Right ventricle myocardium inferior (tissue), 1 donor: ENCODE measurements at places on chromosomes 3 and 15. TPM values are rescaled to one million over a fixed set of nuclear protein-coding genes. Genes with fewer than 3 reads are reported as not detected.

The ROPN1 gene
- total RNA-seq, result not detected

The CFAP92 gene
- 0.49 TPM for total RNA-seq

The VWA5B2 gene
- total RNA-seq, result not detected

The BCL2A1 gene
- 0.92 TPM for total RNA-seq

The TRIM71 gene
- not detected for total RNA-seq

The SLCO3A1 gene
- 45.9 TPM for total RNA-seq

The NDUFAF3 gene
- 157 TPM for total RNA-seq

The INAFM2 gene
- total RNA-seq, result 55.6 TPM

The DAZL gene
- not detected for total RNA-seq

The FBLN2 gene
- 81.1 TPM for total RNA-seq

The CCDC191 gene
- total RNA-seq, result 0.78 TPM

The MITF gene
- total RNA-seq, result 71.0 TPM

The SLC27A2 gene
- not detected for total RNA-seq

The KBTBD13 gene
- 8.4 TPM for total RNA-seq

The SLCO2A1 gene
- 7.8 TPM for total RNA-seq

The BSN gene
- total RNA-seq, result 0.27 TPM

The CYP8B1 gene
- not detected for total RNA-seq

The SPSB4 gene
- 7.1 TPM for total RNA-seq

The LRRC57 gene
- total RNA-seq, result 15.1 TPM

The COLQ gene
- 1.7 TPM for total RNA-seq

The FAM81A gene
- 11.0 TPM for total RNA-seq

The LEKR1 gene
- total RNA-seq, result 0.78 TPM

The SERPINI2 gene
- not detected for total RNA-seq

The NEDD4 gene
- total RNA-seq, result 9.7 TPM

The RGMA gene
- 35.2 TPM for total RNA-seq

The NOX5 gene
- not detected for total RNA-seq

The AHSG gene
- not detected for total RNA-seq

The PIF1 gene
- total RNA-seq, result 0.73 TPM

The GOLGA8N gene
- total RNA-seq, result 10.3 TPM

The SPCS1 gene
- total RNA-seq, result 85.0 TPM

The CHRM5 gene
- total RNA-seq, result not detected

The MFSD1 gene
- 32.2 TPM for total RNA-seq
